ENCODE measurements at places on chromosomes 16 and 17.

DNA sequence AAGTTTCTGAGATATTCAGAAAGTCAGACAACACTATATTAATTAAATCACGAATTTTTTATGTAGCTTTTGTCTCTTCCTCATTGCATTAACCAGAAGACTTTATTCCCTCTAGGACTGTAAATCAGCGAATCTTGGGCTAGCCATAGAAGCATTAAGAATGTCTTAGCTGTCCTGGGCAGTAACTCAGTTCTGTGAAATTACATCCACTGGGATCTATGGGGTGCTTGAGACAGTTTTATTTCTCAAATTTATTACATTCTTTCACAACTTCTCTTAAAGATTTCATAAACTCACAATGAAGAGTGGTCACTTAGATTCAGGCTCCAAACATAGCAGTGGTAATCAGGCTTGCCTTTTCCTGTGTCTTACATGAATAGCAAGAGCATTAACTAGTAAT is 1153.4 kb downstream of the CDH8 start:
- DNase-seq, result no peak

DNA sequence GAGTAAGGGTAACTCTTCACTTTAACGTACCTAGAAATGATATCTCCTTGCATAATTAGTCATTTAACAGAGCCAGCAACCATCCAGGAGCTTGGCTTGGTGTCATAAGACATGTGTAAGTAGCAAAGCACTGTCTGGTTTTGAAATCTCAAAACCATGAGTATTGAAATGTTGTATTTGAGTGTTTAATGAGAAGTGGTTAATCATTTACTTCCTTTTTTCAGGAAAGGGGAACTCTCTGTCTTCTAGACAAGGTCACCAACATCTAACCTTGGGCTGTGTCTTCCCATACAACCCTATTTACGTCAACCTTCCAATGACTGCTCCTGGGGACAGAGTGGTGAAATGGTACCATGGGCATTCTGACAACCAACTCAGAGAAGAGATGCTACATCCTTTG is 27.1 kb downstream of the PMP22 start:
- DNase-seq, result no peak

- DNase-seq, result no peak
Measured at GRCh38 chr16:20829536-20829935, 23.2 kb downstream of the REXO5 start.

- DNase-seq, result no peak
Measured at GRCh38 chr16:53429221-53429943, 4.9 kb upstream of the RBL2 start.

GRCh38 chr16:52967744-52968143 is 85.0 kb downstream of the CHD9NB start:
- DNase-seq, result no peak

- no peak for DNase-seq
Measured at GRCh38 chr16:73483076-73483791, 435.3 kb upstream of the ZFHX3 start.

GRCh38 chr16:7090628-7091115 is 242.0 kb upstream of the RBFOX1 start:
- DNase-seq, result no peak

DNA sequence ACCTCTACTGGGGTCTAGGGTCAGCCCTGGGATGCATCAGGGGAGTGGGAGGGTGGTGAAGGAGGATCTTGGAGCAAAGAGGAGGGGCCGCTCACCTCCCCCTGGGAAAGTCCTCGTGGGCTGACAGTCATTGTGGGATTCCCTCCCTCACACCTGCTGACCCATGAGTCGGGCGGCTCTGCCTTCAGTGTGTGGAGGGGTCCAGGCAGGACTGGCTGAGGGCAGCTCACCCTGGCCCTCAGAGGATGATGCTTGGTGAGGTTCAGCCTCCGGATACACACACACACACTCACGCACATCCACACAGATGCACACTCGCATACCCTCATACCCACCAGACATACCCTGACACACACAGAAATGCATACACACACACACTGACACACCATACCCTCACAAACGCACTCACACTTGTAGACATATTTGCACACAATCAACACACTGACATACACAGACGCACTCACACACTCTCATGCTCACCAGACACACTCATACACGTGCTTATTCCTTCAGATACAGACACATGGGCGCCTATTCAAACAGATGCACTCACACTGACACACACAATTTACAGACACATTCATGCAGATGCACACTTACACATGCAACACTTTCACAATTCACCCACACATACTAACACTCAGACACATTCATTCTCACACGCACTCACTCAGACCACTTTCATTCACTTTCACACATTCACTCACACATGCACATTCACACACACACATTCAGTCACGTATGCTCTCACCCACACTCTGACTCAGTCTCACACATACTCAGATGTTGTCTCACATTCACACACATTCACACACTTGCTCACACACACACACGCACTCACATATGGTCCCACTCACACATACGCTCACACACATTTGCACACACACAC is 105.1 kb upstream of the RPL38 start:
- no peak for DNase-seq

DNA sequence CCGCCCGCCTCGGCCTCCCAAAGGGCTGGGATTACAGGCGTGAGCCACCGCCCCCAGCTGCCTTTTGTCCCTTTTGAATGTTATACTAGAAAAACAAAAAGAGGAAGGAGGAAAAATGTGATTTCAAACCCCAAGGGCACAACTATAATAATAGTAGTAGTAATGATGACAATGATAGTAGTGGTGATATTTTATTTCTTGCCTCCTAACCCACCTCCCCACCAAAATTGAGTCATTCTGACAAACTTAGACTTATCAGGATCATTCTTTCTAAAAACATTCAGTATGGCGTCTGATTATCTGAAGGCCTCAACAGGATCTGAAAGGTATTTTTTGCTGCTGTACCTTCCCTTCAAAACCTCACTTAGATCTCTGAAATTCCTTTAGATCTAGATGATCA is 13.6 kb downstream of the GPATCH8 start:
- DNase-seq, result no peak

- no peak for DNase-seq
Measured at GRCh38 chr16:1830213-1830612, 3.2 kb downstream of the FAHD1 start.

GRCh38 chr17:4944163-4944553 is 4.1 kb downstream of the RNF167 start:
- no peak for DNase-seq

- no peak for DNase-seq
Measured at GRCh38 chr17:14448818-14449217, 147.9 kb downstream of the HS3ST3B1 start.

DNA sequence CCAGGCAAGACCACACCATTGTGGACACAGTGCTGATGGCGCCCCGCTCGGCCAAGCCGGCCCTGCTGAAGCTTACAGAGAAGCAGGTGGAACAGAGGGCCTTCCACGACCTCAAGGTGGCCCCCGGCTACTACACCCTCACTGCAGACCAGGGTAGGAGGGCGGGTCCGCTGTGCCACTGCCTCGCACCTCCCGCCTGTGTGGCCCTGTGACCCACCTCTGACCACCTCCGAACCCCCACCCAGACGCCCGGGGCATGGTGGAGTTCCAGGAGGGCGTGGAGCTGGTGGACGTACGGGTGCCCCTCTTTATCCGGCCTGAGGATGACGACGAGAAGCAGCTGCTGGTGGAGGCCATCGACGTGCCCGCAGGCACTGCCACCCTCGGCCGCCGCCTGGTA is 21.1 kb downstream of the ITGB4 start:
- DNase-seq, result no peak
